Activated CD8-positive, alpha-beta T cell treated with anti-CD3 and anti-CD28 coated beads, Interleukin-2, amount 10 ng/mL, durations not matched to agents 7 days and 5 days (primary cell): ENCODE measurements at places on chromosomes 2 and 18.

DNA sequence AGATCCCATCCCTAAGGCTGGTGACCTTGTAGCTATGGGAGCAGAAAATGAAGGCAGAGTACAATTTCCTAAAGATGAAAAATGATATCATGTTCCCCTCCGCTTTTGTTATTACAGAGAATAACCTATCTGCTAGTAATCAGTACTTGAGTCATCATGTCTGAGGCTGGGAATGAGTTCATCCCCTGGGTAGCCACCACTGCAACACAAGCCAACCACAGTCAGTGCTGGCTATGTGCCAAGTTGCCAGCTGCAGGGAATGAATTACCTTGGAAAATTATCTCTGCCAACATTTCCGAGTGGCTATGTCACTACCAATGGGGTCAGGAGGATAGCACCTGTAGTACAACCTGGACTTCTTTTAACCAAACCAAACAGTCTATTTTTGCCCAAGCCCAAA lies 1094.7 kb upstream of the DDX18 start:
- DNase-seq, result no peak

GRCh38 chr18:29157057-29157780 lies 980.3 kb upstream of the CDH2 start:
- no peak for DNase-seq

DNA sequence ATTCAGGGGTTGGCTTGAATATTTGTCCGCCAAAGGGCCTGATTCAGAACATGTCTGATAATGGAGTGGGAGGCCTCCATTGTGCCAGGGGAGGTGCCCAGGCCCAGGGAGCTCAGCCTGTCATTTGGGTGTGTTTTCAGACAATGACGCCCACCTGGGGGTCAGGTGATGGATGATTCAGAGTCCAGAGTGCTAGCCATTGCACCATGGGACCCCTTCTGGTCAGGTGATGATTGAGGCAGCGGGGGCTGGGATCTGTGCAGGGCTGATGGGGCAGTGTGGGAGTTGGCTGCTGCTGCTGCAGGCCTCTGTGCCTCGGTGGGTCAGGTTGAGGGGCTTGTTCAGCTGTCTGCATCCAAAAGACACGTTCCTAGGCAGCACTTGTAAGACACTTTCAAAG lies 8.3 kb upstream of the ARHGEF4 start:
- DNase-seq, result no peak

GRCh38 chr2:40244251-40244650 lies 207.6 kb downstream of the SLC8A1 start:
- no peak for DNase-seq

DNA sequence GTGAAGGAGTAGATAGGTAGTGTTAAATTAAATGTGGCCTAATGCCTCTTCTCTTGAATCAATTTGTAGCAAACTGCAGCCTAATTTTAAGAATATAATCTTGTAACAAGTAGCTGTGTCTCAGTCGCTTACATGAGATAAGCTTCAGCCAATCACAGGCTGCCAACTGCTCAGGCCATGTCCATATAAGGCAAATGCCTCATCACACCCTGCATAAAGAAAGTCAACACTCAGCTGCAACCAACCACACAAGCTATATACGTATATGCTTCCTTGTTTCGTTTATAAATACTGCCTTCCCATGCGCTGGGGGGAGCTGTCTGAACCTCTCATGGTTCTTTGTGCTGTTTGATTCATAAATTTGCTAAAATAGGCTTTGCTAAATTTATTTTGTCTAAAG lies 476.3 kb downstream of the TRIB2 start:
- no peak for DNase-seq

DNA sequence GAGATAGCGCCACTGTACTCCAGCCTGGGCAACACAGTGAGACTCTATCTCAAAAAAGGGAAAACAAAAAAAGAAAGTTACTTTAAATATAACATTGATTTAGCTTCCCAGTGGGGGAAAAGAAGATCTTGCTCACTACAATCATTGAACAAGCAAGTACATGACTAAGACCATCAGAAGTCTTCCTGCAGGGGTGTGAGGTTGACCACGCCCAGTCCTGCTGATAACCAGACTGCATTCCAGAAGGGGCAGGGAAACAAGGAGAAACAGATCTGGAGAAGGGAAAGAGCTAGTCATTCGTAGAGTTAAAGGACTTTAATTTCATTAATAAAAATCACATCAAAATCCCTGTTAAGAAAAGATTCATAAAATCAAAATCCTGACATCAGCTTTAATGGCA lies 77.5 kb downstream of the EPHA4 start:
- DNase-seq, result no peak

DNA sequence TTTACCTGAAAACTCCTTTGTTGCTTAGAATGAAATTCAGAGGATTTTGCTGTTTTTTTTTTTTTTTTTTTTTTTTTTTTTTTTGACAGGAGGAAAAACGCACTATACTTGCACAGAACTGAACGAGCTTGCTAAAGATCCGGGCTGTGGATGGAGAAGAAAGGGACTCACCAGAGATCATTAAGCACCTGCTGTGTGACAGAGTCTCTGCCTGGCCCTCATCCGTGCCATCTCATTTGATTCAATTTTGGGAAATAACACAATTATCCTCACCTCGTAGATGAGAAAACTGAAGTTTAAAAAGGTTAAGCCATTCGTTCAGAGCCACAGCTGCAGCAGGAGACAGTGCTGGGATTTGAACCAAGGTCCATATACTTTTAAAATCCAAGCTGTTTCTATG lies 775.4 kb upstream of the ID2 start:
- no peak for DNase-seq

- DNase-seq, result no peak
These were observed 221.2 kb downstream of the PIEZO2 start for GRCh38 chr18:10928011-10928771.

GRCh38 chr18:59822612-59823550 lies 76.9 kb upstream of the PMAIP1 start:
- DNase-seq, result no peak

GRCh38 chr2:169073963-169074751 lies 4.8 kb downstream of the DHRS9 start:
- no peak for DNase-seq

GRCh38 chr2:82345910-82346309 lies 2041.4 kb upstream of the LRRTM1 start:
- no peak for DNase-seq

DNA sequence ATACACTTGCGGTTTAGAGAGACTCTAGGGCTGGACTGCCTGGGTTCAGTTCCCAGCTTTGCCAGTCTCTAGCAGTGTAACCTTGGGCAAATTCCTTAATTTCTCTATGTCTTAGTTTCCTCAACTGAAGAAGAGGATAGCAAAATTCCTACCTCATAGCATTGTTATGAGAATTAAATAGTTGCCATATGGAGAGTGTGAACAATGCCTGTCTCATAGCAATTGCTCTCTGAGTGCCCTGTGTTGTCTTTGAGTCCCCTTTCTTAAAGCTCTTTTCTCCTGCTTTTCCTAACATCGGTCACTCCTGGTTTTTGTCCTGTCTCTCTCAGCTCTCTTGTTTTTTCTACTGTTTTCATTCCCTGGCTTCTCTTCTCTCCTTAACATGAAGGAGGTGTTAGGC lies 116.8 kb upstream of the ALPP start:
- DNase-seq, result no peak

DNA sequence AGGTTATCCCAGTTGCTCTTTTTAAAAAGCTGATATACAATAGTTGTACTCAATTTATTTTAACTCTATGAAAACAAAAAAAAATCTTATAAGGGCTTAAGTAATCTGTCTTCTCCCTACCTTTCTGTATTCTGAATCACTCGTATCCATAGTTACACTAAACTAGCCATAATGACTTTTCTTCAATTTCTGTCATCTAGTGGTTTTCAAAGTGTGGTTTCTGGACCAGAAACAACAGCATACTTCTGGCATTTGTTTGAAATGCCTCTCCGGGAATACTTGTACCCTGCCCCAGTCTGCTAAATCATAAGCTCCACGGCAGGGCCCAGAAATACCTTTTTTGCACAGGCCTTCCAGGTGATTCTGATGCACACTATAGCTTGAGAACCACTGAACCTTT lies 253.6 kb downstream of the LRRTM4 start:
- DNase-seq, result no peak

- DNase-seq, result no peak
These were observed 10.8 kb upstream of the SMAD7 start for GRCh38 chr18:48961547-48961946.

GRCh38 chr2:233828546-233829192 lies 25.7 kb downstream of the HJURP start:
- DNase-seq, result no peak

- no peak for DNase-seq
These were observed 57.9 kb downstream of the GCA start for GRCh38 chr2:162401871-162402270.
